ENCODE measurements at places on chromosomes 6 and 20. TPM values are rescaled to one million over a fixed set of nuclear protein-coding genes. Genes with fewer than 3 reads are reported as not detected.

DNA sequence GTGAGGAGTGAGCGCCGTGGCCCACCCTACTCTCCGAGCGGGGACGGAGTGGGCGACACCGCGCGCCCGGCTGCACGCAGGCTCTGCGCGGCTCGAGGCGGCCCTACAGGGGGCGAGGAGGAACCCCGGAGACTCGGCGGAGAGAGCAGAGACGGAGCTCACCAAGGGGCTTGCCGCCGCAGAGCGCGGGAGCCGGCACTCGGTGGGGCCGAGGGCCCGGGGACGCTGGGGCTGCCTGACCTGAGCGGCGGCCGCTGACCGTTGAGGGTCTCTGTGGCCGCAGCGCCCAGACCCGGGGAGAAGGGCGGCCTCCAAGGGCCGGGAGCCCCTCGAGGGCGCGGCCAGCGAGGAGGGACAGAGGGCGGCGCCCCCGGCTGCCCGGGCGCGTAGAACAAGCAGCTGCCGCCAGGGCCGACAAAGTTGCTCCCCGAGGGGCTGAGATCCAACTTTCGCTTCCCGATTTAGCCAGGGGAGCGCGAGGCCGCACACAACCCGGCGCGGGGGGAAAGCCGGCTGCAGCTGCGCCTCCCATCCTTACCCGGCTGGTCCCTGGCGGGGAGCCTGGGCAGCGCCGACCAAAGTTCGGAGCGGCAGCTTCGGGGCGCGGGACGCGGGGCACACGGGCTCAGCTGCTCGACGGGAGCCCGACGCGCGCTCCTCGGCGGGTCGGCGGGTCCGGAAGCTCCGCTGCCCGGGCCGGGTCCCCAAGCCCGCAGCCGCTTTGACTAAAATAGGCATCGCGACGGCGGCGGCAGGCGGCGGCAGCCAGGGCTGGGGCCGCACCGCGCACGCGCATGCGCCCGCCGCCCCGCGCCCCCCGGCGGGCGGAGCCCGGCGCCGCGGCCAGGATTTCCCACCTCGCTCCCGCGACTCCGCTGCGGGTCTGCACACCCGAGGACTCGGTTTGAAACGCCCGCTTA lies 43.1 kb downstream of the POPDC3 start:
- DNase-seq = peak; percentile 72
- H3K27me3 ChIP-seq = no peaks in the 10 kb centered on the region
- H3K36me3 ChIP-seq = no peaks in the 10 kb centered on the region
- no peaks in the 10 kb centered on the region for H3K4me1 ChIP-seq

GRCh38 chr20:52039790-52040189 lies 151.8 kb downstream of the ZFP64 start:
- no peak overlapping the region for H3K4me3 ChIP-seq
- no peak for DNase-seq
- no peaks in the 10 kb centered on the region for H3K27me3 ChIP-seq

DNA sequence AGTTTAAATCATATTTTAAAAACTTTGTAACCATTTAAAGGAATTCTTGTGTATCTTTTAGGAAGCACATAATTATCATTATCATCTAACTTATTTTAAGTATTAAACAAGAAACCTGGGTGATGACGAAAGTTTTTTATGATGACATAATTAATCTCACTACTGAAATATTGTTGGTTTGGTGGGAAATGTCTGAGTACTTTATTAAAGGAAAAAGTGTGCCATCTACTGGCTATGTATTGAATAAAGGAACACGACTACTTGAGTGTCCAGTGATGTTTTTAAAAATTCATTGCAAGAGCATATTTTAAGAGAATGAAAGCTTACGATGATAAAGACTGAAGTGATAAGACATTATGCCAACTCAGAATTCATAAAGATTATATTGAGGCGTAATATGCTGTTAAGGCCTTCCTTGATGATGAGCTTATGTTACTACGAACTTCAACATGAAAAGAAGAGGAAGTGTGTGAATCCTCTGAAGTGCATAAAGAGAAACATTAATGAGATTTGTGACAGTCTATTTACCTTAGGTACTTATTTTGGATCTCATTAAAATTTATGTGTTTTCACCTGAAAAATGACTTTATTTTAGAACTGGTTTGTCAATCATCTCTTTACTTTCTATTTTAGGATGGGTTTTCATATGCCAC lies 12.0 kb upstream of the TRMT11 start:
- no peak overlapping the region for H3K4me3 ChIP-seq
- H3K27ac ChIP-seq = no peak overlapping the region
- no peaks in the 10 kb centered on the region for H3K4me1 ChIP-seq
- H3K36me3 ChIP-seq = no peaks in the 10 kb centered on the region
- peak; percentile 71 for DNase-seq

The KCNK16 gene
- polyA plus RNA-seq = not detected
